ENCODE measurements at places on chromosomes 6 and 20.

DNA sequence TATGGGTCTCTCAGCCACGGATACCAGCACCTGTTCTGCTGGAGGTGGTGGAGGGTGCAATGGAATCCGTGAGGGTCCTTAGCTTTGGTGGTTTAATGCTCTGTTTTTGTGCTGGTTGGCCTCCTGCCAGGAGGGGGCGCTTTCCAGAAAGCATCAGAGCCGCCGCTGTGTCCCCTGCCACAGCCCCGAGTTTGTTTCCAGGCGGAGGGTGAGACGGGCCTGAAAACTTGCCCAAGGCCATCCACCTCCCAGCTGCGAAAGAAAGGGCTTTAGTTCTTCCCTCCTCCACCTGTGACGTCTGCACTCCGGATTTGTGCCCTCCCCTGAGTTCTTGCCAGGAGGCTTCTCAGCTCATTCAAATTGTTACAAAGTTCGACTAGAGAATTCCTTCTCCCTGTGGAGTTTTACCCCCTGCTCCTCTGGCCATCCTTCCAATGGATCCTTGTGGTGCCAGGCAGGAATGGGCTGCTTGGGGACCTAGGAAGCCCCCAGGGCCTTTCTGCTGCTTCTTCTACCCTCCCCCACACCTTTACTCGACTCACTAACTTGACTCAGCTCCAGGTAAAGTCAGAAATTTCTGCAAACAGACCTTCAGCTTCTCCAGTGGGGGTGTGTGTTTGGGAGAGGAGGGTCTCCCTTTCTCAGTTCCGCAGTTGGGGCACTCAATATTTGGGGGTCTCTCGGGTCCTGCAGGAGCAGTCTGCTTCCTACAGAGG, 873.7 kb downstream of the KIF16B start:
- no peak for DNase-seq

DNA sequence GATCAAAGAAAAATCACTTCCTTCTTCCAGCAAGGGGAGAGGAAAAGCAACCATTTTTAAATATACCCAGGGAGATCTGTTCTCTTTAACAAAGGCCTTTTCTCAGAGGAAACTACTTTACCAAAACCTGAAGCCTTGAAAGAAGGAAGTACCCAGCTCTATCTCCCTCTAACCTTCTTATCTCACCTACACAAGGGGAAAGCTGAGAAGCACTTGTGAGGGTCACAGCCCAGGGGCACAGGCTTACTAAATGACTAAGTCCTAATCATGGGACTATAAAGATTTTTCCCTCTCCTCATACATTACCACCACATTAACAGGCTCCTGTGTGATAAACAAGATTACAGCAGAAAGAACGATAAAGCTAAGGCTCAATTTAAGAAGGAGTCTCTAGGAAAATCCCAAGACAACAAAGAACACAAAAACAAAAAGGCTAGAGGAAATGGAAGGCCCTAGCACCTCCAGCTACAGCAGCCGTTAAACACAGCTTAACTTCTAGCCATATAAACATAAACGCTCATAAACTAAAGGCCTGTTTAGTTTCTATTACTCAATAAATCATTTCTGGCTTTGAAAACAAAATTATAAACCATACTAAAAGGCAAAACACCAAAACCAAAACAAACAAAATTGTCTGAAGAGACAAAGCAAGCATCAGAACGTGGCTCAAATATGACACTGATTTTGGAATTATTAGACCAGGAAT, 284.9 kb upstream of the ECI2 start:
- no peak for DNase-seq

DNA sequence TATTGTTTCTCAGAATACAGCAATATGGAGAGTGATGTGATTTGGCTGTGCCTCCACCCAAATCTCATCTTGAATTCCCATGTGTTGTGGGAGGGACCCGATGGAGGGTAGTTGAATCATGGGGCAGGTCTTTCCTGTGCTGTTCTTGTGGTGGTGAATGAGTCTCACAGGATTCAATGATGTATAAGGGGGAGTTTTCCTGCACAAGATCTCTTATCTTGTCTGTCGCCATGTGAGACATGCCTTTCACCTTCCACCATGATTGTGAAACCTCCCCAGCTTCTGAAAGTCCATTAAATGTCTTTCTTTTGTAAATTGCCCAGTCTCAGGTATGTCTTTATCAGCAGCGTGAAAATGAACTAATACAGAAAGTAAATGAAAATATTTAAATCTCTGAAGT, 234.8 kb upstream of the TENT5A start:
- no peak for DNase-seq

DNA sequence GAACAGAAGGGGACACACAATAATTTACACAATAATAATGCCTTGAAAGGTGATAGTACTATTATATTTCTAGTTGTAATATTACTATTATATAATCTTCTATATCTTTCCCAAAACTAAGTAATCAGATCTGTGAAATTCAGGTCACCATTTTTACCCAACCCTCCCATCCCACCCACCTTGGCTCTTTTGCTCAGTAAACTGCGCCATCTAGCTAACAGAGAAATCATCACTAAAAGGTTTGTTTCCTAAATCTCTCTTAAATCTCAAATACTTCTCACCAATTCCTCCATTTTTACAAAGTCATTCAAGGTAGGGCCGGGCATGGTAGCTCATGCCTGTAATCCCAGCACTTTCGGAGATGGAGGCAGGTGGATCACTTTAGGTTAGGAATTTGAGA, 83.4 kb downstream of the CDK19 start:
- DNase-seq = no peak

GRCh38 chr20:3911956-3912355, 22.8 kb downstream of the PANK2 start:
- DNase-seq = no peak

- DNase-seq = no peak
These were observed 211.1 kb downstream of the ANKRD60 start for GRCh38 chr20:58017231-58017969.
